ENCODE measurements at places on chromosomes 5 and 9. TPM values are rescaled to one million over a fixed set of nuclear protein-coding genes. Genes with fewer than 3 reads are reported as not detected.

- no peak for DNase-seq
Observed at GRCh38 chr9:73149371-73150067, 2.1 kb upstream of the ANXA1 start.

GRCh38 chr9:75866273-75866871 lies 24.1 kb upstream of the PCSK5 start:
- no peak for DNase-seq

- DNase-seq = no peak
Observed at GRCh38 chr5:53929570-53929969, 369.1 kb downstream of the NDUFS4 start.

GRCh38 chr5:137113161-137113560 lies 386.0 kb downstream of the SPOCK1 start:
- DNase-seq = no peak

The OTP gene
- total RNA-seq = not detected

- DNase-seq = no peak
Observed at GRCh38 chr5:160693831-160694465, 158.1 kb downstream of the ATP10B start.

DNA sequence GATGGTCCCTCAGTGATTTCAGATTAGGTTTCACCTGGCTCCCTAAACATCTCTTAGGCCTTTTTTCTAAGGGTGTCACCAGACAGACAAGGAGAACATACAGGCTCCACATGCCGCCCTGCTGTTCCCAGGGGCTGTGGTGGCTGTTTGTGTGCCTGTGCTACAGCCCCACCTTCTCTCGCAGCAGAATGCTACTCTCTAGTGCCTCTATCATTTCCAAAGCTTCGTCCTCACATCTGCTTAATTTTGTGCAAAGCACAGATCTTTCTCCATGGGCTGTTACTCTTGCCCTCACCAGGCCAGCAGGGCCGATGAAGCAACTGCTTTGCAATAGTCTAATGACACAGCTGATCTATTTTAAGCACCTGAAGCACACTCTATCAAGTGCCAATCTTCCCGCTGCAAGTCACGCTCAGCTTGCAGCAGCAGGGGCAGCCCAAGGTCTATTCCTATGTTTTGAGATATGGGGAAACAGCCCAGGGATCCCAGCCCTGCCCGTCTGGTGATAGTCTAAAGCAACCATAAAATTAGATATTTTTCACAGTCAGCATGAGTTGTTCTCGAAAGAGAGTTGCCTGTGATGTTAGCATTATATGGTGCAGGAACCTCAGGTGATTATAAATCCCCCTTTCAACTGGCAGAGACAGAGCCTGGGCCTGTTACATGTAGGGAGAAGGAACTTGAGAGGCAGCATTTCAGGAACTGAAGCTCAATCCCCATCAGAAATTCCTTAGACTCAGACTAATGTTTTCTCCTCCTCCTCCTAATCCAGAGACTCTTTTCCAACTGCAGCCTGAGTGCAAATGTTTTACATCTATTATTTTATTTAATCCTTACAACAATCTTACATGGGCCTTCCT lies 12.7 kb downstream of the ABLIM3 start:
- DNase-seq = no peak

DNA sequence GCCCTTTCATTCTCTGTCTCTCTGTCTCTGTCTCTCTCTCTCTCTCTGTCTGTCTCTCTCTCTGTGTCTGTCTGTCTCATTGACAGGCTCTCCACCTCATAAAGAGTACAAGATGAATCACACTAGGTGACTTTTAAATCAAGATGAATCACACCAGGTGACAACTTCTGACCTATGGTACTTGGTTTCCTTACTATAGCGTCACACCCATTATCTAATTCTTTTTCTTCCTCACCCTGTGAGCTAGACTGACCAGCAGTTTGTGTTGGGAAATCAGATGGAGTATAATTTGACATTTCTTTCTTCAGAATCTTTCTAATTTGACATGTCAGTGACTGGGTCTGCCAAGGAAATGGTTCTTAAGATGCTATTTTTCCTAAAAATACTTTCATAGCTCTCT lies 232.9 kb downstream of the ARRDC3 start:
- DNase-seq = no peak

- no peak for DNase-seq
Observed at GRCh38 chr9:112810696-112811490, 60.3 kb downstream of the SNX30 start.

- DNase-seq = no peak
Observed at GRCh38 chr5:31563216-31563615, 31.1 kb downstream of the C5orf22 start.

DNA sequence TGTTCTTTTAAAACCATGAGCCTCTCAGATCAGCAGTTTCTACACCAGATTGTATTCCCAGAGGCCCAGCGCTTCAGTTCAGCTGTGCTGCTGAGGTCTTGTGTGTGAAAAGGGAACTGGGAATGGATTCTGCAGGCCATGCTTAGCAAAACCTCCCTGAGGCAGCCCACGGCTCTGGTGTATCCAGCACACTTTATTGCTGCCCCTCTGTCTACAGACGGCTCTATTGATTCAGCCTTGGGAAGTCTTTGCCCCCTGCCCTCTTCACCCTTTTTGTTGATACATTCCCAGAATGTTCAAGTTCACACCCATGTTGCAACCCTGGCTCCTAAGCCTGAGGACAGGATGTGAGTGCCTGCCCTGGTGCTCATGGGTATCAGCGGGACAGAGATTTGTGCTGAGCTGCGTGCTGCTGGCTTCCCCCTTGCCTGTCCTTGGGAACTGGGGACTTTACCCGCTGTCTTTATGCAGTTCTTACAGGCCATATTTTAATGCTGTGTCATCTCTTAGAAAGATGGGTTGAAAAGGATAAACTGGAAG lies 37.3 kb downstream of the ARHGAP26 start:
- peak; percentile 74 for DNase-seq

DNA sequence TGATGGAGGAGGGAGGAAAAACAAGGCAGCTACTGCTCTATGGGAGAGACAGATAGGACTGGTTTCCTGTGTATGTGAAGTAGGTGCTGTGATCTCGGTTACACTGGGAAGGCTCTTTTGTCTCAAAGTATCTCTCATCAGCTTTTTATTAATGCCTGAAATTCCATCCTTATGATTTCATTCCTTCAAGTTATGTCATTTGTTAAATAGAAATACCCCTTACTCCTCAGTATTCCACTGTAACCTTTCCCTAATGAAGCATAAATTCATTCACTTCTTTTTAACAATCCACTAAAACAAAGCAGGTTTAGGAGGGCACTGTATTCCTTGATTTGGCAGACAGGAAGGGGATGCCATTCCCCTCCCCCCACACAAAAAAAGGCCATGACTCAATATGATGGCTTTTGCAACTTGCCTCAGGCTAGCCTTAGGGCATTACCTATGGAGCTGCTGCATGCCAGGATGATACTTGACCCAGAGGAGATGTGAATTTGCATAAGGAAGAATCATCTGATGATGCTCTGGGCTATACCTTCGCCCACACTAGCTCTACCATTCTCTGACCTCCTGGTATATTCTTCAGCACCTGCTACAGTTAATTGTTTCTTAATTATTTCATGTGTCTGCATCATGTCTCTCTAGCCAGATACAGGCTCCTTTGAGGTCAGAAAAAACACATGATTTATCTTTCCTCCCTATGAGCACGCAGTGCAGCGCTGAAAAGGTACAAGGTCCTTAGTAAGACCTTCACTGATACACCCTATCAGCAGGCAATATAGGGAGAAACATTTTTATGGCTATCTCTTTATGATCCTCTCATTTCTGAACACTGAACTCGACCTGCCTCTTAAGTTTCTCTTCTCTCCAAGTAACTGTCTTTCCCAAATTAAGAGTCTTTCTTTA lies 26.3 kb downstream of the NR3C1 start:
- no peak for DNase-seq

DNA sequence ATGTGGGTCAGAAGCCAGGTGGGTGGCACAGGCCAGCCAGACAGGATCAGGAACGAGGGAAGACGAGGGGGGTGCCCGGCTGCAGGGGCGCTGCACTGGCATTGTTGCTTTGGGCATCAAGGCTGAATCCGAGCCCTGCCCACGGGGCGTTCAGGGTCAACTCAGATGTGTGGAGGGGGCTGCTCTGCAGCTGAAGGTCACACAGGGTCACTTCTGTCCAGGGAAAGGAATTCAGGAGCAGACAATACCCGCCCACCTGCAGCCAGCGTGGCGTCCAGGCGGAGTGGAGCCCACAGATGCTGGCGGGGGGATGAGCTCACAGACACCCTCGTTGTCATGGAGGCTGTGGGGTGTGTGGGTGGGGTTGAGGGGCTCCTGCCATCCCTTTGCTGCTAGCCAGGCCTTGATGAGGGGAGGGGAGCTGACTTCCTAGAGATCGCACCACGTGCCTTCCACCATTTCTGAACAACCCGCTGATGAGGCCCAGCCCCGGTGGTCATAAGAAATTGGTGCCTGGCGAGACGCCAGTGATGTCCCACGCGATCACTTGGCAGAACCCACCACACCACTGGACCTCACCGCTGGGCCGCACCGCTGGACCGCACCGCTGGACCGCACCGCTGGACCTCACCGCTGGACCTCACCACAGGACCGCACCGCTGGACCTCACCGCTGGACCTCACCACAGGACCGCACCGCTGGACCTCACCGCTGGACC lies 31.2 kb downstream of the MRPL36 start:
- DNase-seq = peak; percentile 62

- DNase-seq = no peak
Observed at GRCh38 chr5:12861886-12862654, 957.8 kb upstream of the CTNND2 start.

DNA sequence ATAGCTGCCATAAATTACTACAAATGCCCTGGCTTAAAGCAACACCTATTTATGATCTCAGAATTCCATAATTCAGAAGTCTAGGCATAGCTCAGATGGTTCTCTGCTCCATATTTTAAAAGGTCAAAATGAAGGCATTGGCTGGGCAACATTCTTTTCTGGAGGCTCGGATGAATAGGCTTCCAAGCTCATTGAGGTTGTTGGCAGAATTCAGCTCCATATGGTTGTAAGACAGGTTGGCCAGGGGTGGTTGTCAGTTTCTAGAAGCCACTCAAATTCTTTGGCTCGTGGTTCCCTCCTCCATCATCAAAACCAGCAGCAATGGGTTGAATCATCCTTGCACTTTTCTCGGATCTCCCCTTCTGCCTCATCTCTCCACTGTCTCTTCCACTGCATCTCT lies 49.4 kb downstream of the TGFBR1 start:
- no peak for DNase-seq

- DNase-seq = peak; percentile 56
Observed at GRCh38 chr9:134922932-134923240, 5.2 kb upstream of the FCN1 start.

DNA sequence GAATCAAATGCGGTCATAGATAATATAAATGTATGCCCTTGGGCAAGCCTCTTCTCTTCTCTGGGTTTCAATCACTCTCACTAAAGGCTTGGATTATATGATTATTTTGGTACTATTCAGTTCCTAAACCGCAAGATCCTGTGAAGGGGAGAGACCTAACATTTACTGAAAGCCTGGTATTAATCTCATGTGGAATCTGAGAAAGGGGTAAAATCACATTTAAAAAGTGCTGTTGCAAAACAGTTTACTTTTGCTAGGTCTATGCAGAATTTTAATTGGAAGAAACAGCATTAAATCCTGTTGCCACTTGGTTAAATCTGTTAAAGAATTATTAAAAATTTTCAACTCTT lies 50.7 kb downstream of the SLC44A1 start:
- DNase-seq = no peak

DNA sequence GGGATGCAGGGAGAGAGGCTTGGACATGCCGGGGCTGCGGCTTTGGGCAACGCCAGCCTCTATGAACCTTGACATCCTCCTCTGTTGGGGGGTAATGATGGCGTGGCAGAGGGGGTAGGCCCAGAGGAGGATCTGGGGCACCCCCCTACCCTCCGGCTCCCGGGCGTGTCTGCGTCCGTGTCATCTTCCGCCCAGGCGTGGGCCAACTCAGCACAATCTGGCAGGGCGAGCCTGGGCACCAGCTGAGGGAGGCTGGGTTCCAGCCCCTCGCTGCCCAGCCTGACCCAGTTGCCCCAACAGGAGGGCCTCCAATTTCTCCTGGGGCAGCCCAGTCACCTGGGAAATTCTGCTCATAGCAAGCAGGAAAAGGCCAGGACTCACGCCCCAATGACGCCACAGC lies 62.9 kb upstream of the IL17B start:
- DNase-seq = no peak

- DNase-seq = no peak
Observed at GRCh38 chr5:96527768-96528661, 95.0 kb upstream of the PCSK1 start.

- DNase-seq = no peak
Observed at GRCh38 chr5:53820119-53820801, 259.8 kb downstream of the NDUFS4 start.

DNA sequence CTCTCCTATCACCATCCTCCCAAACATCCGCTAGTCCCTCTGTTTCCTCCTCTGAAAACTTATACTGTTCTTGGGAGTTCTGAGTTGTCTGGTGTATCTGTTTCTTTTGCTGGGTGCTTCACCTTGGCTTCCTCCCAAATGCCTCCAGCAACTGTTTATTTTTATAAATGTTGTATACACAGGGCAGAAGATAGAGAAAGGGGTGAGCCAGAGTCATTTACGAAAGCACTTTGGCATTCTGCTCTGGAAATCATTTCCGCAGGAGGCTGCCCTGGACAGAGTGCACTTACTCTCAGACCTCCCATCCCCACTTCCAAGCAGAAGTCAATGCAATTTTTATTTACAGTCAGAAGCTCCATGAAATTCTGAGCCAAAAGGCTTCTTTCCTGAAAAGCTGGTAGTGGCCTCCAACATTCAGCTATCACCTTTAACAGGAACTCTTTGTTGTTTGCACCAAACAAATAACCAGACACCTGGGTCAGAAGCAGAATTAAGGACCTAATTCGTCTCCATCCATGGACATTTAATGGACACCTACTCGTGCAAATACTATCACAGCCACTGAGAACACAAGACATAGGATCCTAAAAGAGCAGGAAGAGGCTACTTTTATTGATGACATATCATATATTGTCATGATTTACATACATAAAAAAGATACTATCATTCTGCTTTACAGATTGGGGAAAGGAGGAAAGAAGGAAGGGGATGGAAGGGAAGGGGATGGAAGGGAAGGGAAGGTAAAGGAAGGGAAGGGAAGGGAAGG lies 229.5 kb upstream of the PAPPA start:
- DNase-seq = no peak

The NFIB gene
- 45.3 TPM for total RNA-seq

DNA sequence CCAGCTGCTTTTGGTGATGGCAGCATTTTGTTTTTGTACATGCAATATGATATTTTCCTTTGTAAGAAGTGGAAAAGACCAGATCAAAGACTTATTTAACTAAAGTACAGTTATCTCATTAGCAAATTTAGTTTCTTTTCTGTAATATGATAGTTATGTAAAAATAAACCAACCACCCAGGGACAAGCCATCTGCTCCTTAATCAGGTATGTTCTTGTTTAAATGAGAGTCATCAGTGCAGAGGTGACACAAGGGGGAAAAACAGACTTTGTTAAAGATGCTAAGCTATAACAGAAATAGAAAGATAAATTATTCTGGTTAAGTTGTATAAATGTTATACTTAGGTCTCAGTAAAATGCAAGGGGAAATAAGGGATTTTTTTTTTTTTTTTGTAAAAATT lies 805.7 kb upstream of the SEMA6A start:
- DNase-seq = no peak

GRCh38 chr5:143338658-143339366 lies 64.7 kb downstream of the NR3C1 start:
- DNase-seq = no peak

- no peak for DNase-seq
Observed at GRCh38 chr9:32955655-32956478, 45.6 kb downstream of the APTX start.

Data from sigmoid colon (tissue), 7 donors.